ENCODE measurements at places on chromosomes 11 and 22.

DNA sequence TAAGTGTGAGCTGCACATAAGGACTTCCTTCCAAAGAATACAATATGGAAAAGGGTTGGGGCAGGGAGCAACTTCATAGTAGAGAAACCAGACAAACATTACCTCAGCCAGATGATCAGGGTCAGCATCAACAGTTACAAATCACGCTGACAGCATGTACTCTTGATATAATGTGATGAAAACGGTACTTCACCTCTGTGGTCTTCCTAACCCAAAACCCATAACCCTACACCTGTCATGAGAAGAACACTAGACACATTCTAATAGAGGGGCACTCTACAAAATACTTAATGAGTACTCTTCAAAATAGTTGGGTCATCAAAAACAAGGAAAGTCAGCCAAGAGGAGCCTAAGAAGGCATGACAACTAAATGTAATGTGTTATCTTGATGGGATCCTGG is 43.9 kb downstream of the RRAS2 start:
- no peak for DNase-seq
- H3K4me3 ChIP-seq = no peak overlapping the region
- no peaks in the 10 kb centered on the region for H3K36me3 ChIP-seq
- H3K27ac ChIP-seq = no peak overlapping the region
- no peaks in the 10 kb centered on the region for H3K27me3 ChIP-seq

DNA sequence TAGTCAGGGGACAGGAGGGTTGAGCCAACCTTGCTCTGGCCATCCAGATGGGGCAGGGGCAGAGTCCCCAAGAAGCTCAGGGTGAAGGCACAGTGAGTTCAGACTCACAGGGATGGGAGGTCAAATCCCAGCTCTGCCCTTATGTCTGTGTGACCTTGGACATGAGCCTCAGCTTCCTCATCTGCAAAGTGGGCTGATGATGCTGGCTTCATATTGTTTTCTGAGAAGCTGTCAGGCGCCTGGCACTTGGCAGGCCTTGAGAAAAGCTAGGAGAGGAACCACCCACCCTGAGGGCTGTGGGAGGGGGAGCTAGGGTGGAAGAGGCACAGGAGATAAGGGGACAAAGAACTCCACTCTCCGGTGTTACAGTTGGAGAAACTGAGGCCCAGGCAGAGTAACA is 23.6 kb downstream of the CYTH4 start:
- H3K27me3 ChIP-seq = no peaks in the 10 kb centered on the region
- H3K4me3 ChIP-seq = no peak overlapping the region
- H3K4me1 ChIP-seq = peaks cover 46% of the 10 kb centered on the region
- no peak for DNase-seq
- H3K27ac ChIP-seq = peak overlapping the region; percentile 84
- no peaks in the 10 kb centered on the region for H3K36me3 ChIP-seq

GRCh38 chr11:60848714-60849151 is 6.8 kb downstream of the CCDC86 start:
- no peaks in the 10 kb centered on the region for H3K27me3 ChIP-seq
- H3K27ac ChIP-seq = no peak overlapping the region
- DNase-seq = no peak
- H3K4me3 ChIP-seq = no peak overlapping the region

- no peak overlapping the region for H3K27ac ChIP-seq
- no peaks in the 10 kb centered on the region for H3K27me3 ChIP-seq
- peaks cover 82% of the 10 kb centered on the region for H3K36me3 ChIP-seq
Measured at GRCh38 chr22:23816156-23816976, 22.4 kb downstream of the DERL3 start.

DNA sequence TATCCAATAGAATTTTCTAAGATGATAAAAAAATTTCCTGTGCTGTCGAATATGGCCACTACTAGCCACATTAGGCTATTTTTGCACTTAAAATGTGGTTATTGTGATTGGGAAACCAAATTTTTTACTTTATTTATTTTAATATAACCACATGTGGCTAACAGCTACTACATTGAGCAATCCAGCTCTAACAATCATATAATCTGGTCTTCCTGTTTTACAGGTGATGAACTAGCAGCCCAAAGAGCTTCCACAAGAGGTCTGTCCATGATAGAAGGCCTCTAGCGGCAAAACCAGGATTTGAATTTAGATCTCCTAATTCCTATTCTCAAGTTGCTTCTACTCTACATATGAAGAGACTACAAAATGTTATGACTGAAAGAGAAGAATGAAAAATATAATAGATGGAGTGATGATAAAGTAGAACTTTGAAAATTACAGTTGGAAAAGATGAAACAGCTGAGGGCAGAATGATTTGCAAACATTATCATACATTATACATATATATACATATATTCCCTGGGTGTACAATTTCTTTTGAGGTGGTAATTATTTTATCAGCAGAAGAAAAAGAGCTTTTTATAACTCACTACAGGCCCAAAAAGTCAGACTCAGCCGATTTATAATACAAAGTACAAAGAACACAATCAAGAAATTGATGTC is 363.5 kb upstream of the PITPNB start:
- H3K4me3 ChIP-seq = no peak overlapping the region
- no peak overlapping the region for H3K27ac ChIP-seq
- DNase-seq = no peak
- no peaks in the 10 kb centered on the region for H3K27me3 ChIP-seq

- H3K36me3 ChIP-seq = peaks cover 19% of the 10 kb centered on the region
- H3K4me1 ChIP-seq = no peaks in the 10 kb centered on the region
- no peak overlapping the region for H3K27ac ChIP-seq
- no peaks in the 10 kb centered on the region for H3K27me3 ChIP-seq
- H3K4me3 ChIP-seq = no peak overlapping the region
Measured at GRCh38 chr11:76049511-76049910, 156.8 kb downstream of the WNT11 start.

DNA sequence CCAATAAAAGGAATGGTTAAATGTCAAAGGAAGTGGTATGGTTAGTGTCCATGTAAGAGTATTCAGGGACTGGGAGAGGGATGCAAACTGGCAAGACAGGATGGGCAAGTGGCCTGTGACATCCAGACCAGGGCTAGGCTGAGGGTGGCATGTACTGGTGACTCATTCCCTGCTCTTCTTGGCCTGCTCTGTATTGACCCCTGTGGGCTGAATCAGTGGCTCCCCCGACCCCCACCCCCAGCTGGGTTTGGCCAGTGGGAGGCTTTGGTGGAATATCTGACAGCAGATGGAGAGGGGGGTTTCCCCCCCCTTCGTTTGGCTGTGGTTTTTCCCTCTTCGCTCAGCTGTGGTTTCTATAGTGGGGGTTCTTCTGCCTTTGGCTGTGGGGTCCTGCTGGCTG is 87.7 kb downstream of the CSNK2A3 start:
- no peaks in the 10 kb centered on the region for H3K36me3 ChIP-seq
- no peak overlapping the region for H3K4me3 ChIP-seq
- DNase-seq = peak; percentile 13
- no peak overlapping the region for H3K27ac ChIP-seq
- H3K4me1 ChIP-seq = no peaks in the 10 kb centered on the region

GRCh38 chr11:7469351-7469865 is 15.9 kb upstream of the OLFML1 start:
- peaks cover 3% of the 10 kb centered on the region for H3K27me3 ChIP-seq
- H3K4me3 ChIP-seq = no peak overlapping the region
- no peak for DNase-seq
- H3K27ac ChIP-seq = no peak overlapping the region

GRCh38 chr11:93738647-93739081 is 2.6 kb downstream of the TAF1D start:
- peak overlapping the region; percentile 73 for H3K4me3 ChIP-seq
- H3K27me3 ChIP-seq = no peaks in the 10 kb centered on the region
- peaks cover 73% of the 10 kb centered on the region for H3K36me3 ChIP-seq
- H3K27ac ChIP-seq = peak overlapping the region; percentile 13
- no peak for DNase-seq

- no peaks in the 10 kb centered on the region for H3K27me3 ChIP-seq
- no peaks in the 10 kb centered on the region for H3K36me3 ChIP-seq
- H3K4me1 ChIP-seq = no peaks in the 10 kb centered on the region
- no peak overlapping the region for H3K27ac ChIP-seq
Measured at GRCh38 chr22:23399367-23400285, 180.5 kb downstream of the IGLL1 start.

DNA sequence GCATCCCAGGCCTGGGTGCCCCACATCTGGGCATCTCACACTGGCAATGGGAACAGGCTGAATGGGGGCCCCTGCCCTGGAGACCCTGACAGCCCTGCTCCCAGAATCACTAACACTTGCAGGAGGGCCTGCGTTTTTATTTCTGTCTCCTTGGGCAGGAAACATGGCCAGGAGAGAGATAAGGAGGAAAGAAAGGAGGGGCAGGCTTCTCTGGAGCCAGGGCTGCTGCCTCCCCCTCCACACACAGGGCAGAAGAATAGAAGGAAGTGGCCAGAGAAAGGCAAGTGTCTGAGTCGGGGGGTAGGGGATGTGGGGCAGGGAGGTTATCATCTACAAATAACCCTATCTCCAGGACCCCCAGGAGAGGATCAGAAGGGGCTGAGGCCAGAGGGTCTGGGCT is 25.5 kb upstream of the TSPAN18 start:
- H3K27ac ChIP-seq = no peak overlapping the region
- no peaks in the 10 kb centered on the region for H3K4me1 ChIP-seq
- no peak overlapping the region for H3K4me3 ChIP-seq
- DNase-seq = no peak

GRCh38 chr11:34624069-34624468 is 3.2 kb downstream of the EHF start:
- no peak overlapping the region for H3K4me3 ChIP-seq
- peaks cover 5% of the 10 kb centered on the region for H3K27me3 ChIP-seq
- no peaks in the 10 kb centered on the region for H3K36me3 ChIP-seq
- DNase-seq = no peak
- no peak overlapping the region for H3K27ac ChIP-seq
- no peaks in the 10 kb centered on the region for H3K4me1 ChIP-seq

DNA sequence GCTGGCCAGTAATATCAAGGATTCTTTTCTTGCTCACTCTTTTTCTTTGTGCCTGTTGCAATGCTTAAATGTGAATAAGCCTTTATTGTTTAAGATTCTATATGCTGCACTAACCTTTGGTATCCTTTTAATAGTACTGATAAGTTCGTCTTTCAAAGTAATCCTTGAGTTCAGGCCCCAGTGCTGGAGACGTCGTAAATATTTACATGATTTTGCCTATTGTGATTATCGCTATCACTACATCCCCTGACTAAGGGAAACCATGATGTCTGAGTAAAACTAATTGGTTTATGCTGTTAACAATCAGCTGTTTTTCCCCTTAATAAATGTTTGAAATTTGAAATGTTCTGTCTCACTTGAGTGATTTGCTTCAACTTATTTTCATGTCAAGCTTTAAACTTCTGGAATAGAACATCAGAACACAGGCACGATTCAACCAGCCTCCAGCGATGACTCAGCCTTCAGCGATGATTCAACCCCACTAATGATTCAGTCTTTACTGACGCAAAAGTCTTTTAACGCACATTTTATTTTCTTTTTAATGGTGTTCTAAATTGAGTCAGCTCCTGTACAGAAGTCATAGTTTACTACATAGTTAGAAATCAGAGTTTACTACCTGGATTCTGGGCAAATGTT is 3.9 kb downstream of the HTATIP2 start:
- peaks cover 3% of the 10 kb centered on the region for H3K27me3 ChIP-seq
- H3K4me3 ChIP-seq = no peak overlapping the region
- H3K4me1 ChIP-seq = no peaks in the 10 kb centered on the region
- no peaks in the 10 kb centered on the region for H3K36me3 ChIP-seq
- H3K27ac ChIP-seq = no peak overlapping the region
- no peak for DNase-seq

DNA sequence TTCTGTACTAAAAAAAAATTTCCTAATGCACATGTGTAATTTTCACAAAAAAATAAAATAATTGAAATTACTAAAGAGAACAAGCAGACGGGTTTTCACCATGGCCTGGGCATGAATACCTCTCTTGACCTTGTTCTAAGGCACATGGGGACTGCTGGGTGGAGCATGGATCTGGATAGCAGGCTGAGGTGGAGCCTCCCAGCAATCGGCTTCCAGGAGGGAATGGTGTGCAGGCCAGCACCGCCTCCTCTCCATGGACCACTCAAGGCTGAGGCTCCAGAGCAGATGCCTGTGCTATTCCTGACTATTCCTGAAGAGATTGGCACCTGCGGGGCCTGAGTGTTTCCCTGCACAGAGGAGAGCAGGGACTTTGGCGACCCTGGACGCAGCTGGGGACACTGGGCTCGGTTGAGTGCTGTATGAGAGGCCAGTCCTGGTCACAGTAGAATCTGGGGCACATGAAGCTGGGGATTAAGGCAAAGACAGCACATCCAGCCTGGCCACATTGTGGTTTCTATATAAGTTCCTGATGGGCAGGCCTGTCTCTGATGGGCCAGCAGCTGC is 963.6 kb downstream of the BRD1 start:
- H3K27me3 ChIP-seq = peaks cover 2% of the 10 kb centered on the region
- no peak overlapping the region for H3K27ac ChIP-seq
- no peaks in the 10 kb centered on the region for H3K36me3 ChIP-seq
- H3K4me3 ChIP-seq = no peak overlapping the region
- no peaks in the 10 kb centered on the region for H3K4me1 ChIP-seq

DNA sequence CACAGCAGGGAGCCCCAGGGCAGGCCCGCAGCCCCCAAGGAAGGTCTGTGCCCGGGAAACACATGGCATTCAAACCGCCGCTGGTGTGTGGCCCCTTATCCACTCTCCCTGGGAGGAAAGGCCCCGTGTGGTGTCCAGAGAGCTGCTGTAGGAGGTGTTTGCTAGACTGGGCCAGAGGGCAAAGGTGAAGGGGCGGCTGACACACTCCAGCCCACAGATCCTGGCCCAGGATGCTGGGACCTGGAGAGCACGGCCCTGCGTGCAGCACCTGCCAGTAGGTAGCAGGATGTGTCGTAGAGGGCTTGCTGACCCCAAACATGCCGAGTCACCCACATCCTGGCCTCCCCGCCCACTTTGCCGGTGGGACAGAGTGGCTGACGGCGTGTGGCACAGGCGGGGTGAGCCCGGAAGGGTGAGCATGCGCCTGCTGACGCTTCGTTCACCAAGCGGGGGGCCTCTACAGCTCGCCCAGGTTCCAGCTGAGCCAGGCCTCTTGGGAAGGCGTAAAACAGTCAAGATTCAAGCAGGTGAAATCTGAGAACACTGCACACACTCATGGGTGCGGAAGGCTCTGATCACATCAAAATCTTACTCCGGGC is 11.0 kb downstream of the OSBPL5 start:
- H3K36me3 ChIP-seq = peaks cover 73% of the 10 kb centered on the region
- no peaks in the 10 kb centered on the region for H3K27me3 ChIP-seq
- DNase-seq = no peak
- H3K4me3 ChIP-seq = no peak overlapping the region

All from DND-41 (cell line).